ENCODE measurements at places on chromosomes 11 and 22.

- DNase-seq = no peak
Observed at GRCh38 chr11:95593111-95593510, 196.5 kb downstream of the FAM76B start.

- peak; percentile 41 for DNase-seq
Observed at GRCh38 chr22:42169055-42169469, 38.5 kb upstream of the CYP2D6 start.

DNA sequence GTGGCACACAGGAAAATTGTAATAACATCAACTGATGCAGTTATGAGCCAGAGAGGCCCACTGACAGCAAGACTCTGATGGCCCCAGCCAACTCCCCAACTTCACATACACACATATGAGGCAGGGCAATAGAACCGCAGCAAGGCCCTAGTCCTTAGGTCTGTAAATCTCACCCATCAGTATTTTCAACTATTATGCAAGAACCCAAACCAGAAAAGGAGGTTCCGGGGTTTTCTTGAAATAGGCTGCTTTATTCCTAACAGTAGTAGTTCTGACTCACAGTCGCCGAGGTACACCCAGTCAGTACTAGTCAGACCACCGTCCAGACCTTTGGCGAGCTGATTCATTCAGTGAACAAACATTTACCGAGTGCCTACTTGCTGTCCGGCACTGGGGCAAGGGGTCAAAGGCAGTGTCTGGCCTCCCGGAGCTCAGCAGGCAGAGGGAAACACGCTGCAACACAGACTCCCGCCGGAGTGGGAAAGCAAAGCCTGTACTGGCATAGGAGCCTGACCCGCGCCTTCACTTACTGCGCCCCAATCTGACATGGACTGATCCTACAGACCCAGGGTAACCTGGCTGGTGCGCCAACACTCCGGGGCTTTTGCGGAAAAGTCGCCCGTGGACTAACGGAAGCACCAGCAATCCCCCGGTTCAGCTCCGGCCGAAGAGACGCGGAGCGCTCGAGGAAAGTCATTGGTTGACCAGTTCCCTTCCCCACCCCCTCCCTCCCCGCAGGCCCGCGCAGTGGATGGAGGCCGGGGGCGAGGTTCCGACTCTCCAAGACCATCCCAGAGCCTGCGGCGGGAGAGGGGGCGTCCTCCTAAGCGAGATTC, 1.3 kb downstream of the PLEKHA7 start:
- DNase-seq = no peak

DNA sequence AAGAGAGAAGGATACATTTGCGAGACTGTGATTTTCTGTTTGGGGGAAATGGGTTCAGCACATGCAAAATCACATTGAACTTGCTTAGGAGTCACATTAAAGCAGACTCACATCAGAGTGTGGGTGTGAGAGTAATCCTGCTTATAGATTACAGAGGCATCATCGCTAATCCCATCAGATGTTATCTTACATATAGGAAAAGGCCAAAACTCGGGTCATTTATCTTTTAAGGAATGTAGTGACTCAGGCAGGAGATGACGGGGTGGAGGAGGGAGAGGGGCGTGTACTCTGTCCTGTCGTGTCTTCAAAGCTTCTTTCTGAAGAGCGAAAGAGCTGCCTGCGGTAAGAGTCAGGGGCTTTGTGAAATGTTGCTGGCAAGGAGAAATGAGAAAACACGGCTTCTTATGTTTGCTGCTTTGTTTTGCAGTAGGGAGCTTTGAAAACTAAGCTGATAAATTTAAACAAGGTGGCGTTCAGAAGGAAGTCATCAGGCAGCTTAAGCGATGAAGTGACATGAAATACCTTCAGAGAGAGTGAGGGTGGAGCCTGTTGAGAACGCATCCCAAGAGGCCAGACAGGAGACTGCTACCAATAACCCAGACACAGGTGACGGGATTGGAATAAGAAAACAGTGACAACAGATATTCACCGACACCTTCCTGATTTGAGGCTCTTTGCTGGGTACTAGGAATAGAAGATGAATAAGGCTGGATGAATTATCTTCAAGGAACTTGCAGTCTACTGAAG, 2.2 kb upstream of the C11orf16 start:
- DNase-seq = no peak

DNA sequence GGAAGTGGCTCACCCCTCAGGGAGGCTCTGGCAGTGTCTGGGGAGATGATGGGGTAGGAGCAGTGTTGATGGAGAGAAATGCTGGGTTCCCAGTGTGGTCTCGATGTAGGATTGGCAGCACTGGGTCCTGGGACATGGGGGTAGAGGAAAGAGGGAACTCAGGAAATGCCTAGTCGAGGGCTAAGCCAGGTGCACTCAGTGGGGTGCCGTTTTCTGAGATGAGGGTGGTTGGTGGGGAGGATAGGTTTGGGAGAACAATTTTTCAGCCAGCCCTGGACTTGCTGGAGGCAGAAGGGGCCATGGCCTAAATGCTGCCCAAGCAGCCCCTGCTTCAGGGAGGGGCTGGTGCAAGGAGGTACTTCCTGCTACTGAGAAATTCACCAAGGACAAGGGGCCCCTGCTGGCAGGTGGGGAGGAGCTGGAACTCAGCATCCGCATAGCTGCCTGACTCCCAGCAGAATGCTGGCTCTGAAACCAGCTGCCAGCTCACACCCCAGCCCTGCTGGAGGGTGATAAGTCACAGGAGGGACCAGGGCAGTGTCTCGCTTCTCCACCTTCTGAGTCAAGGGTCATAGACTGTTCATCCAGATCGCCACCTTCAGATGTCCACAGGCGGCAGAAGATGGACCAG, 6.0 kb downstream of the CCDC157 start:
- DNase-seq = no peak

- no peak for DNase-seq
Observed at GRCh38 chr22:50000587-50001387, 11.8 kb downstream of the IL17REL start.

- no peak for DNase-seq
Observed at GRCh38 chr11:108790501-108791299, 125.8 kb downstream of the DDX10 start.

DNA sequence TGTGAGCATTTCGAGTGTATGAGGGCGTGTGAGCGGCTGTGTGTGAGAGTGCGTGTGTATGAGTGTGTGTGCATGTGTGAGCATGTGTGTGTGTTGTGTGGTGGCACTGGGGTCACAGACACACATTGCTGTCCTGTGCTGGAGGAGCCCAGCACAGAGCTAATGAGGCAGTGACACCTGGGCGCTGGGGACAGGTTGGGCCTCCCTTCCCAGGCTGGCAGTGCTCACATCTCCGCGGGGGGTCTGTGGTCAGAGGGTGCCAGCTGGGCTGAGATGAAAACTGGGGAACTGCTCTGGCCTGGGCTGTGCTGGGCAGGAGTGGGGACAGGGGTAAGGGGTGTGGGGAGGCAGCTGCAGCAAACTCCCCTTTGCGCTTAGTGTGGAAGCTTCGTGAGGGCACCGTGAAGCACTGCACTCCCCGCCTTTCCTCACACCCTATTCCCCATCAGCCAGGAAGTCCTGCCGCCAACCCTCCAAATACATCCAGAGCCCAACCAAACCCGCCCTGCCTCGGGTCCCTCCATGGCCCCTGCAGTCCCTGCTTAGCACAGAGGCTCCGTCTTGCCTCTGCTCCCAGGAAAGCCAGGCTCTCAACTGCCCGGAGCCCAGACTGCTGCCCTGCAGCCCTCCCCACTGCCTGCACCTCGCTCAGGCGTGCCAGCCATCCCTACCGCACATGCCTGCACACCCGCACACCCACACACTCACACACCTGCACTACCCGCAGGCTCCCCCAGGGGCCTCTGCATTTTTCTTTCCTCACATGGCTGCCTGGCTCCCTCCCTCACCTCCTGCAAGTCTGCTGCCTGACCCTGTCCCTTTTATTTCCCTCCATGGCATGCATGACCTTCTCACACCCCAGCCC, 62.0 kb upstream of the THY1 start:
- no peak for DNase-seq

DNA sequence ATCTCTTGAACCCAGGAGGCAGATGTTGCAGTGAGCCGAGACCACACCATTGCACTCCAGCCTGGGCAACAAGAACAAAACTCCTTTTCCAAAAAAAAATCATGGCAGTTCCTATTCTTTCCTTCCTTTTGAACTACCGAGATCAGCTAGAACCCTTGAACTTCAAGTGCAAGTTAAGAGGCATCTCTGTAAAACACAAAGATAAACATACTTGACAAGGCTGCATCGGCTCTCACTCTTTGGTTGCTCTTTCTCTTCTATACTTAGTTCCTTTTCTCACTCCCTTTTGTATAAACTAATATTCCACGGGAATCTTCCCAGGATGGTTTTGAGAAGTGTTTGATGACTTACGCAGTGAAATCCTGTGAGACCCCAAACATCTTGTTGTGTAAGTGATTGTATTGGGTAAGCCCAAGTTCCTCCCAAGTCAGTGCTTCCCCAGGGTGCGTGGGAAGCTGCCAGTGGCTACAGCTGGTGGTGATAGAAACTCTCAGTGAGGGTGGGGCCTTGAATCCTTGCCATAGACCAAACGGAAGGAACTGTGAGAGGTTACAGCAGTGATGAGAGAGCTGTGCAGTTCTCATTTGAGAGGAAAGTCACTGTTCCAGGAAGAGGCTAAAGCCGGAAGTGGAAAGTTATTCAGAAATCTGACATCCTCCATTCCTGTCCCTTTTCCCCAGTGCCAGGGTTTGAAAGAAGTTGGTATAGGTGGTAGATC, 24.1 kb upstream of the CDC42EP2 start:
- no peak for DNase-seq

DNA sequence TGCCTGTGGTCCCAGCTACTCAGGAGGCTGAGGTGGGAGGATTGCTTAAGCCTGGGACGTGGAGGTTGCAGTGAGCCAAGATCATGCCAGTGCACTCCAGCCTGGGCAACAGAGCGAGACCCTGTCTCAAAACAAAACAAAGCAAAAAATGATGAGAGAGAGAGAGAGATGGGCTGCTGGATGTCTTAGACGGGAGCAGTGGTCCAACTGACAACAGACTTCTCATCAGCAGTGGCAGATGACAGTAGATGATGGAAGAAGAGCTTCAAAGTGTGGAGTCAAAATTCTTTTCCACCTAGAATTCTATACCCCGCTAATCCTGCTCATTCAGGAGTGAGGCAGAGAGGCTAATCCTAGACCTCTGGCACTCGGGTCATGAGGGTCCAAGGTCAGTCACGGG, 29.0 kb upstream of the ACR start:
- DNase-seq = no peak

GRCh38 chr11:45395947-45396346, 109.8 kb upstream of the SYT13 start:
- no peak for DNase-seq

DNA sequence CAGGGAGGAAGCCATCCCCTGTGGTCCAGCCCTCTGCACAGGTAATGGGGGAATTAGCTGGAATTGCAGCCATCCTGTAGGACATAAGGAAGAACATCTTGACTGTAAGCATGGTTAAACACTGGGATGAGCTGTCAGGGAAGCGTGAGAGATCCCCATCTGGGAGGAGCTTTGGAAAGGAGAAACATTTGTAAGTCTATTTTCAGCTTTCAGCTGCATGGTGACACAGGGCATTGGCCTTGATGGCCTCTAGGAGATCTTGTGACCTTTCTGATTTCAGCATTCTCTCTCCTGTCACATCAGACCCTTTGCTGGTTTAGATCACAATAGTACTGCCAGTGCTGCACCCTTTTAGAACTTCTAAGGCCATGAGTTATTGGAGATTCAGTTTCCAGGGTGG, 47.1 kb downstream of the BCR start:
- no peak for DNase-seq

GRCh38 chr22:35115515-35115914, 49.6 kb downstream of the ISX start:
- DNase-seq = no peak

DNA sequence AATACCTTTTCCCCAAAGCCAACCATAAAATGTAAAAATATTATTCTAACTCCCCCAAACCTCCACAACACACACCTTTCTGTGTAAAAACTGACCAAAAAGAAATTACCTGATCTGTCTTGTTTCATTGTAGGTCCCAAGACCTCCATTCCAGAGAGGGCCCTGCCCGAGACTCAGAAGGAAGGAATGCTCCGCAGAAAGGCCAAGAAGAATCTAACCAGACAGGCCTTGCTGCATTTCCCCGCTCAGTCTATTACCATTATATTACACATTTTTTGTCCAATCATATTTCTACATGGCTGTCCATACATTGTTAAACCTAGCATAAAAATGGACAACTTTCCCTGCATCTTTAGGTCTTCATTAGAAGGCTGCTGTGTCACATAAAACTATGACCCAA, 237.5 kb upstream of the UBASH3B start:
- DNase-seq = no peak

GRCh38 chr11:63870351-63871140, 31.6 kb downstream of the MARK2 start:
- no peak for DNase-seq

DNA sequence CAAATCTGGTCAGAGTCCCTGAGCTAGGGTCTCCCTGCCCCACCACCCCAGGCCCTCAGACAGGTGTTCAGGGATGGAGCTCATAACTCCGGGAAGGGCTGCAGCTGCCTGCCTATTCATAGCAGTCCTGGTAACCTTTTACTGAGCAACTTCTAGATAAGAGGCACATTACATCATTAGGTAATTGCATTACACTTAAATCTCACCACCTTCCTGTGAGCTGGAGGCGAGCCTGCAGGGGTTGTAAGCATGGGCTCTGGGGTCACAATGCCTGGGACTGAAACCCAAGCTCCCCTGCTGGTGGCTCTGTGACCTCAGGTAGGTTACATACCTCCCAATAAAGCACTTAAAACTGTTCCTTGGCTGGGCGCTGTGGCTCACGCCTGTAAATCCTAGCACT, 22.5 kb downstream of the TP53I11 start:
- DNase-seq = no peak

- DNase-seq = no peak
Observed at GRCh38 chr11:121099885-121100284, 1.2 kb upstream of the TECTA start.

DNA sequence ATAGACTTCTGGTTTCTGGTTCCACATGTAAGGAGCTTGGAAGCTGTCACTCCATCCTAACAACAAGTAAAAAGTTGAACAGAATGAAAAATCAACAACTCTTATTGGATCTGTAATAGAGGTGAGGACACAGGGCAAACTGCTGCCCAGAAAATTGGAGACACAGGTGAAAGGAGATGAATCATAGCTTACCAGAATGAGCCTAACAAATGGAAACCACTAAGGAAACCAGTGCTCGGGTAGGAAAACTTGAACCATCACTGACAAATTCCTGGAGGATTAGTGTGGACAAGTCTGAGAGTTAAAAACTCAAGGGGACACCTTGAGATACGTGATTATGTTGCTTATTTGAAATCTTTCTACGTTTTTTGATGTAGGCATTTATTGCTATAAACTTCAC, 52.1 kb downstream of the GDPD4 start:
- no peak for DNase-seq

DNA sequence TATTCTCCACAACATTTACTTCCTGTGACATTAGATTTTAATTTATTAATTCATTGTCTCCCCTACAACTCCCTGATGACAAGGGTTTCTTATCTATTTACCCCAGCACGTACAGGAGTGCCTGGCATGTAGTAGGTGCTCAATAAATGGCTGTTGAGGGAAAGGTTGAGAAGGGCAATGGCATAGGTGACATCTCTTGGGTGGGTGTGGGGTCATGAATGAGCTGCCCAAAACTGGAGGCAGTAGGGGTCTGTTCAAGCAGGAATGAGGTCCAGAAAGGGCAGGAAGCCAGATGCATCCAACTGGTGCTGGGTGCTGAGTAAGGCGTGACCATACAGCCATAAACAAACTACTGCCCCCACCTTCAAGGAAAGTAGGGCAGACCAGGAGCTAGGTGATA, 2.8 kb downstream of the VWCE start:
- DNase-seq = no peak

All from GM06990 (cell line).